ENCODE measurements at places on chromosomes 6 and 20. TPM values are rescaled to one million over a fixed set of nuclear protein-coding genes. Genes with fewer than 3 reads are reported as not detected.

The MCHR2 gene
- polyA plus RNA-seq = not detected

The SLC22A3 gene
- polyA plus RNA-seq = 34.6 TPM

DNA sequence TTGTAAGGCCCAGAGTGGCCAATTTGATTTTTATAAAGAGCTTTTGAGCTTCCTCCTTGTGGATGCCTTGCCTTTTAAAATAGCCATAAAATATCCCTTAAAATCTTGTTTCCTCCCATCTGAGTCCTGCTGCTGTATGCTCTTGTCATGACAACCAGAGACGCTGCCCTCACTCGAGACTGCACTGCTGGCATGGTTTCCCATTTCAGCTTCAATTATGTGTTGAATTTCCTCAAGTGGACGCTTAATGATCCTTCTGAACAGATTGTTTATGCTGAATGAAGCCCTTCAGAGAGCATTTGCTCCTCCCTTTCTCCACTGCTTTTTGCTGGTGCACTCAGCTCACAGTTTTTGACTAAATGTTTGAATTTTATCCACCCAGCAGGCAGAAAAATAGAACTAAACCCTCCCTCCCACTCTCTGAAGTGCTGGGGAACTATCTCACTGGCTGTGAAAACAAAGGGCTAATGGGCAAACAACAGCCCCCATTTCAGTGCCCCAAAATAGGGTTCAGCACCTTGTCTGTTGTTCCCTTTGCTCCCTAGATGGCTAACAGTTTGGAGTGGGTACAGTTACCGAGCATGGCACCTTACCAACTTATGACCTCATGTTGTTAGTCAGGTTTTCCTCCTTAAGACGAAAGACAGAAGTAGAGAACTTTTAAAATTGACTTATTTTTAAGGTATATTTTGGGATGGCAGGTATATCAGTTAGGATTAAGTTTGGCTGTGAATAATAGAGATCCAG is 45.5 kb upstream of the RNF8 start:
- no peak for DNase-seq

DNA sequence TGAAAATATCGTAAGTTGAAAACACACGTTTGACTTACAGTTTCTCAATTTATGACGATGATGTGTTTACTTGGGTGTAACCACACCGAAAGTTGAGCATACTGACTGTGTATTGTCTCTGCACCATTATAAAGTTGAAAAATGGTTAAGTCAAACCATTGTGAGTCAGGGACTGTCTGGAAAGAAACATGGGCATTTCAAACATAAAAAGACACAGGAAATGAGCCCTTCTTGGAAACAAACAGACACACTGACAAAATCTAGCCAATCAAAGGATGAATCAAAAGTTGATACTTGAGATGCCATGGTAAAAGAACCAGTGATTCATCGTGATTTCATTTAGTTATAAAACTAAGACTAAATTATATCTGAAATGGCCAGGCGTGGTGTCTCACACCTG is 5.3 kb downstream of the POPDC3 start:
- DNase-seq = no peak

DNA sequence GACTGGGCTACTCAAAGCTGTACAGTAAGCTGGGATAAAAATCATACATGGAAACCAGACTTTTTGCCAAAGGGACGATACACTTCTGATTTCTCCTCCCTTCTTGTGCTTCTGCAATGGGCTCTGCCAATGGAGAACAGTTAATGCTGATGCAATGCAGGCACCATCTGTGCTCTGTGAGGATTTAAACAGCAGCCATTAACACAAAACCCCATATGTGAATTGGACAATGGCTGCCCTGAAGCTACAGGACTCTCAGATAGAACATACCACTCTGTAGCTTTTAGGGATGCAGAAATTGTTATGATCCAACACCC is 71.9 kb downstream of the GJA10 start:
- no peak for DNase-seq

DNA sequence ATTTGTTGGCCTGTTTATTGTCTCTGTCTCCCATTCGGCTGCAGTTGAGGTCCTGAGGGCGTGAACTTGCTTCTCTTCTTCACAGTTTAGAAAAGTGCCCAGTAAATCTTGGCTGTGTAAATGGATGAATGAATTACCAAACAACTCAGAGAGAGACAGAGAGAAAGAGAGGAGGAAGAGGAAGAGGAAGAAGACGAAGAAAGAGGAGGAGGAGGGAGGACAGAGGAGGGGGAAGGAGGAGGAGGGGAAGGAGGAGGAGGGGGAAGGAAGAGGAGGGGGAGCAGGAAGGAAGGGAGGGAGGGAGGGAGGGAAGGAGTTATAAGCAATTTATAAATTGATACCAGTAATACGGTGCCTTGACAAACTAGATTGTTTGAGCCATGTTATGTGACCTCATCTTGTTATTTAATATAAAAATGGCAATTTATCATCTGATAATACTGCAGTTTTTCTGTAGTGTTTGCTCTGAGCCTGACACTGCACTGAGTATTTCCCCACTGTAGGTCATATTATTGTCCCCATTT is 18.7 kb downstream of the HCK start:
- no peak for DNase-seq

GRCh38 chr6:139851206-139851605 is 476.8 kb upstream of the CITED2 start:
- DNase-seq = no peak

- DNase-seq = peak; percentile 15
Measured at GRCh38 chr6:116616737-116617053, 416 bp downstream of the RSPH4A start.

GRCh38 chr6:27168108-27168507 is 79.4 kb upstream of the PRSS16 start:
- DNase-seq = no peak

DNA sequence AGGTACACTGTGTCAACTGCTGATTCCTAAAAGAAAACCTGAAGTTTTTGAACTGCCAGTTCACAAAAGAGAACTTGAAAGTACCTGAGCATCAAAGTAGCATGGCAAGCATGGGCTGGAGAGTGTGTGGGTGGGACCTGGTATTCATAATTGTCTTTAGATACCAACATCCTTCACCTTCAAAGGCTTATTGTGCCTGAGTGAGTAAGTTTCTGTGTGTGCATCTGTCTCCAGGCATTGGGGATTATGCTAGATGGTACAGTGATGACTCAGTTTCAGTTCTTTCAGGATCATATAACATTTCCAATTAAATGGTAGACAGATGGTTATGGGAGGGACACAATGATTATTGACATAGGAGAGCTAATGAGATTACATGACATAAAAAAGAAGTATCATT is 238.5 kb downstream of the ZFAND3 start:
- no peak for DNase-seq

DNA sequence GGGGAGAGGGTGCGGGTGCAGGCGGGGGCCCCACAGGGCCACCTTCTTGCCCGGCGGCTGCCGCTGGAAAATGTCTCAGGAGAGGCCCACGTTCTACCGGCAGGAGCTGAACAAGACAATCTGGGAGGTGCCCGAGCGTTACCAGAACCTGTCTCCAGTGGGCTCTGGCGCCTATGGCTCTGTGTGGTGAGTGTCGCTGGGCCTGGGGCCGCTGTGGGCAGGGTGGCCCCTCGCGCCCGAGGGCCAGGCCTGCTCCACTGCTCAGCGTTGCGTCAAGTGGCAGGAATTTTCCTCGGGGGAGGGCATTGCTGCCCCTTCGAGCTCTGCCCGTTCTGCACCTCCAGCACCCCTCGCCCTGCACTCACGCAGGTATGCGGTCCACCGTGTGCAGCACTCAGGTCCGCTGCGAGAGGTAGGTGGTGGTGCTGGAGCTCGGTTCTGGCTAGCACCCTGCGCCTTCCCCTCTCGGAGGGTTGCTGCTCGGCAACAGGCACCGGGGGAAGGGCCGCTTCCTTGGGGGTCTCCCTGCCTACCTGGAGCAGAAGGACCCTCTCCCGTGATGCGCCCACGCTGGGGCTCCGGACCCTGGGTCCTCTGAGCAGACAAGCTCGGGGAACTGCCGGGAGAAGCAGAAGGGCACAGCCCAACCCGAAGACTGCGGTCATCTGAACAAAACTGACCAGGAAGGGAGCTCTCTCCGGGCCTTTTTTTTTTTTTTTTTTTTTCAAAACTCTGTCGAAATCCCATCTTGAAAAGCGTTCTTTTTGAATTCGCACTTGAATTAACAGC is 674 bp downstream of the MAPK14 start:
- peak; percentile 42 for DNase-seq

DNA sequence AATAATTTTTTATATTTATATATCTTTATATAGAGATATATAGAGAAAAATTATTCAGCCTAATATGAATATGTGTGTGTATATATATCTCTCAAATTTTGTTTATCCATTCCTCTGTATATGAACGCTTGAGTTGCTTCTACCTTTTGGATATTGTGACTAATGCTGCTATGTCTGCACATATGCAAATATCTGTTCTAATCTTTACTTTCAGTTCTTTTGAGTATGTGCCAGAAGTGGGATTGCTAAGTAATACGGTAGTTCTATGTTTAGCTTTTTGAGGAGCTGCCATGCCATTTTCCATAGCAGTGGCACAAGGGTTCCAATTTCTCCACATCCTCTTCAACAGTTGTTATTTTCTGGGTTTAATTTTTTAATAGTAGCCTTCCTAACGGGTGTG is 72.8 kb upstream of the CEP85L start:
- DNase-seq = no peak
